ENCODE measurements at places on chromosomes 4 and X.

GRCh38 chr4:122830426-122831095, 3.9 kb downstream of the FGF2 start:
- no peak for DNase-seq

GRCh38 chr4:72631296-72631695, 62.3 kb upstream of the ADAMTS3 start:
- DNase-seq, result no peak

GRCh38 chrX:109218761-109219160, 263.1 kb downstream of the GUCY2F start:
- DNase-seq, result no peak

- no peak for DNase-seq
Measured at GRCh38 chrX:113770806-113771205, 813.1 kb upstream of the HTR2C start.

DNA sequence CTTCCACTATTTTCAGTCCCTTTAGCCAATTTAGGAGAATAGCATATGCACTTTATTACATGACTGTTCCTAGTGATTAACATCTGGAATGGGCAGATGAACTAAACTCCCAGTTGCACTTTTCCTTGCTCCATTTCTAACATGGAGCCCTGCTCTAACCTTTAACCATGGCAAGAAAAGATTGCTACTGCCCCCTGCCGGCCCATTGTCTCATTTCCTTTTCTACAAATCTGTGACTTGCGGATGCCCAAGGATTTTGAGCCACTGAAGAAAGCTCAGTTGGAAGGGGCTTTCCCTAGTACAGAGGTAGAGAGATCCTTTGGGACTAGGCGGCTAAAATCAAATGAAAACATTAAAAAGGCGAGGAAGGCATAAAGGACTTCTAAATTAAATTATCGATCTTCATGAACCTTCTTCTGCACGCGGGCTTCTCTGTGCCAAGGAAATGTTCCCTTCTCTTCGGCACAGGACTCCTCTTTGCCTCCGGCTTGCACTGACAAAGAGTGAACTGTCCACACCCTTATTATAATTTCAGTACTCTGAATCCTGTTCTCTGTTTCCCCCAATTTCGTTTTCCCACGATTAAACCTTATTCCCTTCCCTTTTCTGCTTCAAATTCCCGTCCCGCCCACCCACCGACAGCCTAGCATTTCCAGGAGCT, 577 bp upstream of the GLRA2 start:
- DNase-seq, result peak; percentile 37

DNA sequence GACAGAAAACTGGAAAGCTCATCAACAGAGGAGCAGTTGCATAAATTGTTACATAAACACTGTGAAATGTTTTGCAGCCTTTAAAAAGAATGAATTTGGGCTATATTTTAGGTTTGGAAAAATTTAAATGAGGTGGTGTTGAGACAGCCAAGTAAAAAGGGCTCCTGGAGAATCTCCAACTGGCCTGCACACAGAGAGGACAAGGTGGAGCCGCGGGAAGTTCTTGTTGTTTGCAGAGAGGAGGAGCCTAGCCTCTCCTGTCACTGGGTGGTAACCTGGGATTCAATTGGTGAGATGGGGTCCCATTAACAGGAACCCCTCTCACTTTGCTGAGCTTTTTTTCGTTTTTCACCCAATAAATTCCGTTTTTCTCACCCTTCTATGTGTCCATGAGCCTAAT, 13.4 kb downstream of the GIMD1 start:
- DNase-seq, result no peak

DNA sequence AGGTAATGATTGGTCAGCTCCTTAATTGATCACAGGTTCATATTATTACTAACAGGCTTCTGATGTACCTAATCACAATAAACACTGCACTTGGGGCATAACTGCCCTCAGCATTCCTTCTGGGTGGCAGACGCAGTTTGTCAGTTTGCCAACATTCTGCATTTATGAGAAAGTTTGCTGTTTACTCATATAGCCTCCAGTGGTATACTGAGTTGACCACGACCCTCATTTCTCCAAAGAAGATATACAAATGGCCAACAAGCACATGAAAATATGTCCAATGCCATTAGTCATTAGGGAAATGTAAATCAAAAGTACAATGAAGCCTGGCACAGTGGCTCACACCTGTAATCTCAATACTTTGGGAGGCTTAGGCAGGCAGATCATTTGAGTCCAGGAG, 26.3 kb downstream of the EFHC2 start:
- DNase-seq, result no peak

DNA sequence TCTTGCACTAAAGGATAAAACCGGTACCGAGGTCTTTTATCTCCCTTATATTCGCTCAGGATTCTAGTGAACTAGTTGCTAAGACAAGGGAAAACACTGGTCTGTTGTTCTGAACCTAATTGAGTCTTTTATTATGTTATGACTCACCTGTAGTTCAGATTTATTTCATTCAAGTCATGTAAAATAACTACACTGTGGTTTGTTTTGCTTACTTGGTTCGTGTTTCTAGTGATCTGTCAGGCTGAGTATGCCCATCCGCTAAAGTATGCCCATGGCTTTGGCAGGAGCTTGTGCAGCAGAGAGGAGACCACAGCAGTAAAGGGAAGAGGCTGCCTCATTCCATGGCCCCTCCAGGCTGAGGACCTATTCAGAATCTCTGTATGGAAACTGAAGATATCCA, 126.1 kb downstream of the AFF1 start:
- DNase-seq, result no peak

DNA sequence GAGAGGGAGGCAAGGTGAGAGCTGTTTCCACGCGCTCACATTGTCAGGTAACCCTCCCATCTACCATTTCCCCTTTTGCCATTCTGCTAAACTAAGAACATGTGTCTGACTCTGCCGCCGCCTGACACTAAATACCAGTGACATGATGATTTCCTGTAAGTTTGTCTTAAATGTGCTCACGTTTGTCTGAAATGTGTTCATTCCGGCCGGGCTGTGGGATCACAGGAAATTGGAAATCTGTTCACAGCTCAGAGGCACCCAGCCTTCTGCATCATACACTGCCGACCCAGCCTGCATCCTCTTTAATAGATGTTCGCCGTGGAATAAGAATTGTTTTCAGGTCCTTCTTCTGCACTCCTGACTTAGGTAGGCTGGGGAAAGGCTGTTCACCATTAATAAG, 336.2 kb upstream of the PPARGC1A start:
- no peak for DNase-seq

- no peak for DNase-seq
Measured at GRCh38 chrX:143094417-143095023, 68.8 kb downstream of the SPANXN4 start.

DNA sequence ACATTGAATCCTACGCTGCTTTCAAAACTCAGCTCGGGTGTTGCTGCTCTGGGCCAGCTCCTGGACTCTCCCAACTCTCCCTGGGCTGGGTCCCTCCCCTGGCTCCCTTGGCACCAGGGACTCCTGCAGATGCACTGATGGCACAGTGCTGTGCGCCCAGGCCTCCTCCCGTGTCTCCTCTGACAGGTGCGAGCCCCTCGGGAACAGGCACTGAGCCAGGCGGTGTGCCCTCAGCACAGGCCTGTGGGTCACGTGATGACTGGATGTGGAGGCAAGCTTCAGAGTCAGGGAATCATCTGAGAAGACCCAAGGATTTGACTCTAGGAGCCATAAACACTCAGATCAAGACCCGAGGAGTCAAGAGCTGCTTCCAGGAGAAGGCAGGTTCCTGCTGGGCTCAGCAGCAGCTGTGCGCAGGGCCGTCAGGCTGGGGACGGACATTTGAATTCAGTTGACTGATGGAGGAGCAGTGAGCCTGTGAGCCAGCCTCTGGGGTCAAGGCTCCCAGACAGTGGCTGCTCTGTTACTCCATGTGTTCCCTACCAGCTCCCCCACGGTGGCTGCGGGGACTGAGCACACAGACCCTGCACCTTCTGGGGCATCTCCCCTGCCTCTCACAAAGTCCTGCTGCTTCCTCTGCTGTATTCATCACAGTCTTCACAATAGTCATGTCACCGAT, 33.0 kb downstream of the NAT8L start:
- DNase-seq, result no peak

- DNase-seq, result no peak
Measured at GRCh38 chr4:66899422-66900065, 645.8 kb downstream of the CENPC start.

- no peak for DNase-seq
Measured at GRCh38 chr4:6591781-6592180, 16.8 kb downstream of the MAN2B2 start.

DNA sequence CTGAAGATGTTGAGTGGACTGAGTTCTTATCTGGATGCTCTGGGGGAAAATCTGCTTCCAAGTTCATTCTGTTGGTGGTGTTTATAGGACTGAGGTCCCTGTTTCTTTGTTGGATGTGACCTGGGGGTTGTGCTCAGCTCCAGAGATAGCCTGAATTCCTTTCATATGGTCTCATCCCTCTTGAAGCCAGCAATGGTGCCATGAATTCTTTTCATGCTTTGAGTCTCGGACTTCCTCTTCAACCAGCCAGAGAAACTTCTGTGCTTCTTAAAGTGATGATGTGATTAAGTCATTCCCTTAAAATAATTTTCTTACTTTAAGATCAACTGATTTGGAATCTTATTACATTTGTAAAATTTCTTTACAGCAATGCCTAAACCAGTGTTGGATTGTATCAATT, 233.8 kb upstream of the UGT8 start:
- no peak for DNase-seq

- no peak for DNase-seq
Measured at GRCh38 chr4:37561803-37562207, 124.4 kb downstream of the RELL1 start.

GRCh38 chr4:10053635-10054453, 32.5 kb upstream of the SLC2A9 start:
- DNase-seq, result no peak

GRCh38 chr4:54723220-54723619, 65.5 kb downstream of the KIT start:
- DNase-seq, result no peak

DNA sequence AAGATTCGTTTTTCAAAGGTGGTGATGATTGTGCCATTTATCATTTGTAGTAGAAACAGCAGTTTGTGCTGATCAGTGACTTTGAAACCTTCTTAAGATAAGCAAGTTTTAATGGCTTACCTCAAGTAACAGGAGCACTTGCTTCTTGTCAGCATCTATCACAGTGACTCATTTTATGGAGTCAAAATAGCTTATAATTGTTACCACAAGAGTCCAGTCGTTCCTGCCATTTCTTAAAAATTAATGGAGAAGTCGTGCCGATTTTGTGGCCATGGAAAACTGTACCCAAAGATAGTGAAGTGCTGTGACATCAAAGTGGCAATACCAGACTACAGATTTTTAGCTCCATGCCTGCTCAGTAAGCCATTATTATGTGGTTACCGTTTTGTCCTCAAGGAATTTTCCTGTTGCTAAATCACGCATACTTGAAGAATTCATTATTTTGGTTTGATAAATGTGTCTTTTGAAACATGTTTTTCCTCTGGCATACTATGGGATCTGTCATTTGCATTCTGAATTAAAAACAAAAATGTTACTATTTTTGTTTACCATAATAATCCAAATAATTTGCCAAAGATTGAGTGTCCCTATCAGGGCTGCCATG, 129.9 kb downstream of the CBR4 start:
- DNase-seq, result no peak

DNA sequence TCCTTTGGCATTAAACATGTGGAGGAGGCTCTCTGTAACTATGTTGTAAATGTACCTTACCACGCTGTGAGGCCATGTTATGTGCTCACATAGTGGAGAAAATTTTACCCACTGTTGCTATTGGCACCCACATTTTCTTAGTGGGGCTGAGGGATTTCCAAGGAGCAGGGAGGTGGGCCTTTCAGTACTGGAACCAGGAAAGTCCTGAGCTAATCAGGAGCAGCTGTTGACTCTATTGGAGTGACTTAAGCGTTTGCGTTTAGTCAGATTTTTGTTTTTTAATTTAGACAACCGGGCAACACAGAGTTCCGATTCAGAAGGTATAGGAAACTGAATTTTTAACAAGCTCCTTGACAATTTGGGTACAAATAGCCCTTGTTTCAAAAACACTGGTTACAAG, 30.7 kb upstream of the WDR17 start:
- no peak for DNase-seq

DNA sequence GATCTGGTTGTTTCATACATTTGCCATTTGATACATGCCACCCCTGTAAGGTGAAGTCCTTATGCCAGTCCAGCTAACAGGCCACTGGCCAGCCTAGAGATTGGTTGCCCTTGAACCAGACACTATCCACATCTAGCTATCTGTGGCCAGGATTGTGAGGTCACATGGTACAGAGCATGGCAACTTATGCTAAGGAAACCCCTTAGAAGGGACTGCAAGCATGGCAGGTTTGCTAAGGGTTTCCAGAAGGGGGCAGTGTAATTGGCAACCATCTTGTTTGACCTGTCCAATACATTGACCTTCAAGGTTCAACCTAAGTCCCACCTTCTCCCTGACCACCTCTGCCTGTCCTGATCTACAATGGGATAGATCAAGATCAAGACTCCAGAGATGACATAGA, 47.5 kb downstream of the SMC1A start:
- no peak for DNase-seq

- DNase-seq, result no peak
Measured at GRCh38 chr4:20464381-20464780, 212.7 kb downstream of the SLIT2 start.

GRCh38 chrX:135327299-135327698, 18.0 kb downstream of the ETDC start:
- DNase-seq, result no peak

DNA sequence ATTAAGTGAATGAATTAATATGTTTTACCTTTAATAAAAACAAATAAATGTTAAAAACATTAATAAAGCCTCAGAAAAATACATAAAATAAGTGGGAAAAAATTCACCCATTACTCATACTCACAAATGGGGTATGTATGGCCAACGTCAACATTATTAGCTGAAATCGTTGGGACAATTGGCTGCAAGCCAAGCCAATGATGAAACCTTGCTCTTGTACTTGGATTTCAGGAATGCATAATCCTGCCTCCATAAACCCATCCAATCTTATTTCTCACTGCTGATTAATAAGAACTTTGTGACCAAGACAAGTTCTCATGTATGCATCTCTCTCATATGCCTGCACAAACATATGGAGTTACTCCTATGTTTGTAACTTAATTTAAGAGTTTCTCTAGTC, 35.3 kb upstream of the ADAMTS3 start:
- no peak for DNase-seq

- DNase-seq, result peak; percentile 74
Measured at GRCh38 chrX:102659790-102660757, 8.8 kb downstream of the GPRASP1 start.

GRCh38 chrX:41153448-41153847, 68.2 kb downstream of the USP9X start:
- DNase-seq, result no peak

DNA sequence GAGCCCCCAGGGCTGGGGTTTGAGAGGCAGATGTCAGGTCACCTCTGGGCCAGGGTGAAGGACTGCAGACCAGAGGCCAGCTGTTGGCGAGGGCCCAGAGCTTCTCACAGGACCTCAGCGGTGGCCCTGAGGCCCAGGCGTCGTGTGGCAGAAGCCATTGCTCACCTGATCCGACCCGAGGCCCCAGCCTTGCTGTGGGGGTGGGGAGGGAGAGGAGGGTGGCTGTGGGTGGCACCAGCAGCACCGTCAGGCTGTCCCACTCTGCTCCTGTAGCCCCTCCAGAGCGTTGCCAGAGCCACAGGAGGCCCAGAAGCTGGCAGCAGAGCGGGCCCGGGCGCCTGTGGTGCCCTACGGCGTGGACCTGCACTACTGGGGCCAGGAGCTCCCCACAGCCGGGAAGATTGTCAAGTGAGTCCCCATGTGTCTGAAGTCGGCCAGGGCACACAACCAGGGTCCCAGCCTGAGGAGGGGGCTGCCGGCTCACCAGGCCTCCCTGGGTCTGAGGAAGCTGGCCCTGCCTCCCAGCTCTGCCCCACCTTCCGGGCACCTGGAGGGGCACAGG, 28.8 kb downstream of the UVSSA start:
- no peak for DNase-seq

GRCh38 chrX:154526901-154527675, 11.1 kb upstream of the FAM3A start:
- no peak for DNase-seq

Measured in T-helper 9 cell (primary cell).